Stimulated activated CD8-positive, alpha-beta memory T cell treated with anti-CD3 and anti-CD28 coated beads, Interleukin-12 subunit alpha, Interleukin-12 subunit beta, amount 100 ng/mL, for 4 hours (primary cell): ENCODE measurements at places on chromosomes 11 and 22.

DNA sequence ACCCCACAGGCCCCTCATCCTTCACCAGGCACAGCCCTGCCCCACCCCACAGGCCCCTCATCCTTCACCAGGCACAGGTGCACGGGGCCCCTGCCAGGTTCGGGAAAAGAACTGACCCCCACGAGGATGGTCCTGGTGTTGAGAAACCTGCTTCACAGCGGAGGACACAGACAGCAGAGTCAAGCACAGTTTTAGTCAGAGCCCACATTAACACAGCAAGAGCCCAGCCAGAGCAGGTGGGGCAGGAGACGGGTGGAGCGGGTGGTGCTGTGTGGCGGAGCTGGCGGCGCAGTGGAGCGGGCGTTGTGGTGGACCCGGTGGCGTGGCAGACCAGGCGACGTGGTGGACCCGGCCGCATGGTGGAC, 1085.5 kb downstream of the BRD1 start:
- no peak for DNase-seq

DNA sequence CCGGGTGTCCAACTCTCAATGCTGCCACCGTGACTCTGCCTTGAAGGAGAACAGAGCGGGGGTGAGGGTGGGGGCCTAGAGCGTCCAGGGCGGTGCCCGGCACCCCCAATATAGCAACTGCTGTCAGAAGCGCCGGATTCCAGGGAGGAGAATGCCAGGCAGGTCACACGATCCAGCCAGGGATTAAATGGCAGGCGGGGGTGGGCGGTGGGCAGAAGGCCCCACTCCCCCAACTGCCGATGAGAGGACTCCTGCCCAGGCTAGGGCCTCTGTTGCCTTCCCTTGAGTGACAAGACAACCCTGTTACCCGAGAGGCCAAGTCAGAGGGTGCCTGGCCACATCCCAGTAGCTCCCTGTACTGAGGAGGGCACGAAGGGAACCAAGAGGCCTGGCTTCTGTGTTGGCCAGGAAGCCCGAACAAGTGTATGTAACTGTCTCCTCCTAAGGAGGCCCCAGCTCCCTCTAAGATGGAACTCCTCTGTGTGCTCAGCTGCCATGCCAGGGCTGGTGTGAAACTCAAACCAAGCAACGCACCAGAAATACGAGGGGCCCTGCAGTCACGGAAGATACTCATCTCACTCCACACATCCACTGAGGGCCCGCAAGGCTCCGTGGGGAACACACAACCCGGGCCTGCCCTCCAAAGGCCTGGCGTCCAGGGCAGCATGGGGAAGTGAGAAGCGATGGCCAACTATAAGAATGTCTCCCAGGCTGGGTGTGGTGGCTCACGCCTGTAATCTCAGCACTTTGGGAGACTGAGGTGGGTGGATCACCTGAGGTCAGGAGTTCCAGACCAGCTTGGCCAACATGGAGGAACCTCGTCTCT, 3.0 kb downstream of the PACSIN3 start:
- DNase-seq, result no peak

DNA sequence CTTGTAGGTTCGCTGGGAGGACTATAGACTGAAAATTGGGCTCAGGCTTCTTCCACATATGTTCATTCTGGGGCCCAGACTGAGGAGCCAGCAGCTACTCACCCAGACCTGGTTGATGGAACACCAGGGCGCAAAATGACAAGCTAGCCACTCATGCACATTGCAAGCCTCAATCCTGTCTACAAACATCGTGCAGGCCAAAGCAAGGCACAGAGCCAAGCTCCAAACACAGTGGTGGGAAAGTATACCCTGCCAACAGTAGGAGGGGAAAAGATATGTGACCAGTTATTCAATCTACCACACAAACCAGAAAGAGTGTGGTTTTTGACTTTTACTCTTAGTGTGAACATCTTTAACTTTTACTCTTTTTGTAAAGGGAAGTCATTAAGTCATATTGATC, 660.5 kb downstream of the NTM start:
- no peak for DNase-seq

DNA sequence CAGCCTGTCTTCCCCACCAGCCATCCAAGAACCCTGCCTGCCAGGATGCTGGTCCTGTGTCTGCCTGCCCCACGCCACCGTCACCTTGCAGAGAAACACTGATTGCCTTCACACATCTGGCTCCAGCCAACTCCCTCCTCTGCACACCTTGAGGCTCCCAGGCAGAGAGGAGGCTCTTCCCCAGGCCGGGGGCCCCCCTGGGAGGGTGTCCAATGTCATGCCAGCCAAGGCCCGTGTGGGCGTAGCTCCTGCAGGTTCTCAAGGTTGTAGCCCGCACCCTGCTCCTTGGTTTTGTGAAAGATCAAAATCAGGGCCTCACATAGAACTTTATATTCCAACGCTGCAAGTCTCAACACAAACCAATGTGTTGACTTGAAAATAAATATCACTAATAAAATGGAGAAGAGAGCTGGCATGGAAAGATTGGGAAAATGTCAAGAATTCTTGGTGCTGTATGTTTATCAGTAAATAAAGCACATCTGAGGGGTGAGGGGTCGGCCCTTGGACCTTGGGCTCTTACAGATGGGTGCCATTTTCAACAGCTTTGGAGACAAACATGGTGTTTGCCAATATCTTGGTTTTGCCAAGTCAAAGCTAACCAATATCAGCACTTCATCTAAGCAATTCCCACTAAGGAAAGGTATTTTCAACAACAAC, 6.7 kb upstream of the PPARA start:
- no peak for DNase-seq

- no peak for DNase-seq
Observed at GRCh38 chr11:8032576-8033304, 45.6 kb downstream of the EIF3F start.

GRCh38 chr11:82792319-82792718, 58.7 kb upstream of the FAM181B start:
- no peak for DNase-seq

- DNase-seq, result no peak
Observed at GRCh38 chr11:26974069-26974783, 19.7 kb upstream of the FIBIN start.

GRCh38 chr11:13745165-13745564, 76.7 kb downstream of the FAR1 start:
- no peak for DNase-seq

DNA sequence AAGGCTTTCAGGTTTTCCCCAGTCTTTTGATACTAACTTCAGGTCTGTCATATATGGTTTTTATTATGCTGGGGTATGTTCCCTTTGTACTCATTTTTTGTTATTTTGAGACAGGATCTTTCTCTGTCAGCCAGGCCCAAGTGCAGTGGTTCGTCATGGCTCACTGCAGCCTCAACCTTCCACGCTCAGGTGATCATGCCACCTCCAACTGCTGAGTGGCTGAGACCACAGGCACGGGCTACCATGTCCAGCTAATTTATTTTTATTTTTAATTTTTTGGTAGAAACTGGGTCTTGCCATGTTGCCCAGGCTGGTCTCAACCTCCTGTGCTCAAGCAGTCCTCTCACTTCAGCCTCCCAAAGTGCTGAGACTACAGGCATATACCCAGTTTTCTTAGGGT, 50.6 kb upstream of the PDGFD start:
- DNase-seq, result no peak

DNA sequence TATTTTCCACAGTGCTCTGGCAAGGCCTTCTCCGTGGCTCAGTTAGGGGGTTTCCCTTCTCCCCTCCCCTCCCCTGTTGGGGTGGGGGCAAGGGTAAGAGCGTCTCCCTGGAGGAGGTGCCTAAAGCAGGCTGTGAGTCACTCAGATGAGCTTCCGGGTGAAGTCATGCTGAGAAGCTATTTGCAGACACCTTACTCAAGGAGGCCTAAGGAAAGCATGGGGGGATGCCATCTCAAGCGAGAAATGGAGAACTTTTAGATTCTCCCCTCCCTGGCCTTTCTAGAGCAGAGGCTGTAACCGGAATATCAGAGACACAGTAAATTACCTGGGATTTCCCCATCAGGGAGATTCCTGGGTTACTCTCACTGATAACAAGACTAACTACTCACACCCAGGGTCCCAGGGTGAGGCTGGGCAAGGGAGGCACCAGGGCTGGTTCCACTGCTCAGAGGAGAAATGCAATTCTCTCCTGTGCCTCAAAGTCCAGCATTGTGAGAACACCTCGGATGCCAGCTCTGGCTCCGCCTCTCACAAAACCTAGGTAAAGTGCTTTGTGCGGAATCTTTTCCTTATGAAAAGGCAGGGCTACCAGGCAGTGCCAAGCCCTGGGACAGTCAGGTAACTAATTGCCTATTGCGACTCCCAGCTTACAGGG, 123.6 kb downstream of the ABTB2 start:
- peak; percentile 65 for DNase-seq

GRCh38 chr11:14327116-14327515, 31.9 kb downstream of the RRAS2 start:
- no peak for DNase-seq

GRCh38 chr22:26797910-26798309, 140.5 kb downstream of the MIAT start:
- DNase-seq, result no peak

DNA sequence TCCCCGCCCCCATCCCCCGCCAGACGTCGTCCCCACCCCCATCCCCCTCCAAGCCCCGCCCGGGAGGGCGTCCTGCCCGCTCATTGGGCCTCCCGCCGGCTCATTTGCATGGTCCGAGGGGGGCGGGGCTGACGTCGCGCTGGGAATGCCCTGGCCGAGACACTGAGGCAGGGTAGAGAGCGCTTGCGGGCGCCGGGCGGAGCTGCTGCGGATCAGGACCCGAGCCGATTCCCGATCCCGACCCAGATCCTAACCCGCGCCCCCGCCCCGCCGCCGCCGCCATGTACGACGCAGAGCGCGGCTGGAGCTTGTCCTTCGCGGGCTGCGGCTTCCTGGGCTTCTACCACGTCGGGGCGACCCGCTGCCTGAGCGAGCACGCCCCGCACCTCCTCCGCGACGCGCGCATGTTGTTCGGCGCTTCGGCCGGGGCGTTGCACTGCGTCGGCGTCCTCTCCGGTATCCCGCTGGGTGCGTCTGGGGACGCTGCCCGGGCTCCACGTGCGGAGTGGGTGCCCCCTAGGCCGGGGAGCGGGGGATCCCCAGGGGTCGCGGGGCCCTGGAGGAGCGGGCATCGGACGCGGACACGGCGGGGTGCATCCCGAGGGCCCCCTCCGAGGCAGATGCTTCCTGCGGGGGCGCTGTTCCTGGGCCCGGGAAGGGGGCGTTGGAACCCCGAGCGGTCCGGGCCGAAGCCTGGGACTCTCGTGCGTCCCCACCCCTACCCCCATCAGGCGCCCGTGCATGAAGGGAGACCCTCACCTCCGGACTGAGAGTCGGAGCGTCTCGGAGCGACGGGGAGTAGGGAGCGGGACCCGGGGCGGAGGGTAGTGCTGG, at the start of gene PNPLA3:
Gene PNPLA3 (plus strand): TSS at position 175 of the 834 bp plus-strand sequence. CDS start 107 bp downstream, at position 282.
- DNase-seq, result peak; percentile 64

DNA sequence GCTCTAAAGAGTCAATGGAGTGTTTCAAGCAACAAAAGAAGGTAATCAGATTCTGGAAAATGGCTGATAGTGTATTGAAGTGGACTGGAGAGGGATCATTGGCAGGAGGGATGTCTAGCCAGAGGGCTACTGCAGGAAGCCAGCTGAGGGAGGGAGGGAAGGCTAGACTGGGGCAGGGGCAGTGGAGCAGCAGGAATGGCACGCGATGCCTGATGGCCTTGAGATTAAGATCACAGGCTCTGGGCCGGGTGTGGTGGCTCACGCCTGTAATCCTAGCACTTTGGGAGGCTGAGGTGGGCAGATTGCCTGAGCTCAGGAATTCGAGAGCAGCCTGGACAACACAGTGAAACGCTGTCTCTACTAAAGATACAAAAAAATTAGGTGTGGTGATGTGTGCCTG, 47.5 kb upstream of the PRDM11 start:
- no peak for DNase-seq

GRCh38 chr11:776561-777287, 563 bp downstream of the GATD1 start:
- DNase-seq, result peak; percentile 16

- DNase-seq, result no peak
Observed at GRCh38 chr11:94790661-94791180, 22.6 kb downstream of the AMOTL1 start.

DNA sequence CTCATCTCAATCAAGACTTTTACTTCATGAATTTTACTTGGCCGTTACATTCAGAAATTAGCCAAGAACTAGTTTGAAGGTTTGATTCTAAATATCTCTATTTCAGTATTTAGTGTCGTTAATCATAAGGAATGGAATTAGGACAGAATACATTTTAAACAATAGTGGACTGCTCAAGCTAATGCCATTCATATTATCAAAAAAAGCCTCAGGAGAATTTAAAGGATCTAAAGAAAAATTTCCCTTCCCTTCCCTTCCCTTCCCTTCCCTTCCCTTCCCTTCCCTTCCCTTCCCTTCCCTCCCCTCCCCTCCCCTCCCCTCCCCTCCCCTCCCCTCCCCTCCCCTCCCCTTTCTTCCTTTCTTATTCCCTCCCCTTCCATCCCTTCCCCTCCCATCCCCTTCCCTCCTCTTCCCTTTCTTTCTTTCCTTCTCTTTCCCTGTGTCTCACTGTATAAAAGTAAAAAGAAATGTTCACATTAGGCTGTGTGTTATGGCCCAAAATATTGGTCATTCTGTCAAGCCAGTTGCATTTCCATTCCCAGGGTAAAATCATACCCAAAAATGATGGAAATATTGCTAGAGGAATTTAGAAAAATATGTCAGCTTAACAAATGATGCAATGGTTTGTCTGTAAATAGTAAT, 717.8 kb downstream of the LUZP2 start:
- no peak for DNase-seq

GRCh38 chr11:63375434-63375833, 5.8 kb downstream of the SLC22A9 start:
- DNase-seq, result no peak

DNA sequence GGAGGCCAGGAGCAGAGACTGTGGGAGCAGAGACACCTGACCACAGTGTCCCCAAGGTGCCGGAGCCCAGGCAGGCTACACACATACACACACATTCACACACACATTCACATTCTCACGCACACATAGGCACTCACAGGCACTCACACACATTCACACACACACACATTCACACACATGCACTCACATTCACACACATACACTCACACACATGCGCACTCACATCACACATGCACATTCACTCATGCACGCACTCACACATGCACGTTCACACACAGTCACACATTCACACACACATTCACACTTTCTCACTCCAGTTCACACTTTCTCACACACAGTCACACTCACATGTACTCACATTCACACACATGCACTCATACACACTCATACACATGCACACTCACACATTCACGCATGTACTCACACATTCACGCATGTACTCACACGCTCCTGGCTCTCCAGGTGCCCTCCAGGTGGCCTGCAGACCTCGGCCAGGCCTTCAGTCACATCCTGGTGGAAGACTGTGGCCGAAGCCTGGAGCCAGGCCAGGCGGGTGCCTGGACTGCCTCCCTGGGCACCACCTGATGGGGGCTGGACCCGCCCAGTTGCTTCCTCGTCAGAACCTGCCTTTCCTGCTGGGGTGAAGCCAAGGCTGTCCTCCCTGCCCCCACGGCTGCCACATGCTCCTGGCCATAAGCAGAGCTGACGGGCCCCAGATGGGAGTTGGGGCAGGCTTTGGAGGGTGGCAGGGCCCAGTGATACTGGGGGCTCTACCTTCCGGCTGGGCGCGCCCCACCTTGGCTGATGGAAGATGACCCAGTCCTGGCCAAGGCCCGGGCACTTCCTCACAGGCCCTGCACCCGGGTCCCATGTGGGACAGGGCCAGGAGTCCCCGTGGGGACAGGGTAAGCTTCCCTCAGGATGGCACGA, 89.5 kb downstream of the WNT7B start:
- no peak for DNase-seq
